Activated T-helper 1 cell treated with anti-CD3 and anti-CD28 coated beads, Interleukin-12 subunit alpha, Interleukin-12 subunit beta, Interleukin-2, Interleukin-4 antibody, amounts not matched to agents 30 ng/mL and 10 ng/mL and 1 ng/mL, durations not matched to agents 14 hours and 24 hours and 36 hours (primary cell): ENCODE measurements at places on chromosomes 12 and 14.
A peak's percentile ranks its signal among the peaks of the same experiment; 100 is the strongest.

DNA sequence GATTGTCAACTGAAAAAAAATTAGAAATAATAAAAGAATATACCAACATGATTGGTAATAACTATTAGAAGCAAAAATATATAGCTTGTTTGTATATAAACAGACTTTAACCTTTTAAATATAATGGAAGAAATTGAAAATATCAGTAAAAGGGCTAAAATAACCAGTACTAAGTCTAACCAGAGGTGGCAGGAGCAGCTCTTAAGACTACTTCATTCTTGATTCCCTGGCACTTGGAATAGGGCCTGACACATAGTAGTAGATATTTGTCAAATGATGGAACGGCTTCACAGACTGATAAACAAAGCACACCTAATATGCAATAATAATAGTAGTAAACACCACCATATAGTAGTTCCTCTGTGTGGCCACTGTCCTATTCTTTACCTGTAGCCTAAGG lies 9.4 kb downstream of the TMEM63C start:
- DNase-seq = no peak

GRCh38 chr14:72485695-72486094 lies 408.2 kb downstream of the DPF3 start:
- DNase-seq = no peak

DNA sequence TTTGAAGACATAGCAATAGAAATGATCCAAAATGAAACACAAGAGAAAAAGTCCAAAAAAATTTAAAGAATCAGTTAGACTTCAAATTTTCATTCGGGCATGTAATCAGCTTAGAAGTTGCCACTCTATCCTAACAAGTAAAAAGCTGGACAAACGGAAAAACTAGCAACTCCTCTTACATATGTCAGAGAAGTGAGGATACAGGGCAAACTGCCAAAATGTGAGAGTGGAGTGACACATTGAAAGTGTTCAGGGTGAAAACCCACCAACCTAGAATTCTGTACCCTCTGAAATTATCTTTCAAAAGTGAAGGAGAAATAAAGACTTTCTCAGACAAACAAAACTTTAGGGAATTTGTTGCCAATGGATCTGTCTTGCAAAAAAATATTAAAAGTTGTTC lies 42.0 kb upstream of the CHPT1 start:
- DNase-seq = no peak

GRCh38 chr12:48923117-48923516 lies 2.2 kb downstream of the FKBP11 start:
- DNase-seq = no peak

DNA sequence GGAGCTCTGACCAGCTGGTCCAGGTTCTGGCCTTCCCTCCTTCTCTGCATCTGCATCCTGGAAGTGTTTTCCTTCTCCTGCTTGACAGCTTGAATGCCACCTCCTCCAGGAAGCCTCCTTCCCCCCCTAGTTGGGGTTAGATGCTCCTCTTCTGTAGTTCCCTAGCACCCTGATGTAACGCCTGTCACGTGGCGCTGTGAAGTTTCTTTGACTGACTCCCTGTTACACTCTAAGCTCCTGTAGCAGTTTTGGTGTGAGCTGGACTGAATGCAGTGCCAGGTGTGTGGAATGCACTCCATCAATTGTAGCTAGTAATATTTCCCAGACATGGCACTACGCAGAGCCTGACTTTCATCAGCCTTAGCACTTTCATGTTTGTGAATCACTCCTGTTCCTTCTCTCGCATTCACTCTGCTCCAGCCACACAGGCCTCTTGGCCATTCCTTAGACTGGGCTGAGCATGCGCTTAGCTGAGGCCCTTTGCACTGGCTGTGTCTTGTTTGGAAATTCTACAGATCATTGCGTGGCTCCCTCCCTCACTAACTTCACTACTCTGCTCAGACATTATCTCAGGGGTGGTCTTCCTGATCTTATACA lies 2.1 kb upstream of the FAIM2 start:
- DNase-seq = no peak

- no peak for DNase-seq
Measured at GRCh38 chr14:104087981-104088850, 2.7 kb downstream of the ASPG start.

DNA sequence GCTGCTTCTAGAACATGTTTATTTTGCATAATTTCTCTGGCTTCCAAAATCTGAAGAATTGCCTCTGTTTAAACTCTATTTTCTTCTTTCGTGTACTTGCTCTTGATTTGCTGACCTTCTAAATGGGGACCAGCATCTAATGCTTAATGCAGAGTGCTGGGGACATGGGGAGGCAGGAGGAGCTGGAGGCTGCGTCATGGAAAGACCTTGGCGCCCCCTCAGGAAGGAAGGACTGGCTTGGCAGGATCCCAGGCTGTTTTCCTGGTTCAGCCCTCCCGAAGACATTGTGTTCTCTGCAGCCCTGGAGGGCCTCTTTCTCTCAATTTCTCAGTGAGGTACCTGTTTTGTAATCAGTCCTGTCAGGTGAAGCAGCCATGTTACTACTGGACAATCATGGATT lies 5.5 kb downstream of the PRKCH start:
- DNase-seq = no peak

- peak; percentile 15 for DNase-seq
Measured at GRCh38 chr14:77139540-77140358, 1.8 kb downstream of the ZDHHC22 start.

DNA sequence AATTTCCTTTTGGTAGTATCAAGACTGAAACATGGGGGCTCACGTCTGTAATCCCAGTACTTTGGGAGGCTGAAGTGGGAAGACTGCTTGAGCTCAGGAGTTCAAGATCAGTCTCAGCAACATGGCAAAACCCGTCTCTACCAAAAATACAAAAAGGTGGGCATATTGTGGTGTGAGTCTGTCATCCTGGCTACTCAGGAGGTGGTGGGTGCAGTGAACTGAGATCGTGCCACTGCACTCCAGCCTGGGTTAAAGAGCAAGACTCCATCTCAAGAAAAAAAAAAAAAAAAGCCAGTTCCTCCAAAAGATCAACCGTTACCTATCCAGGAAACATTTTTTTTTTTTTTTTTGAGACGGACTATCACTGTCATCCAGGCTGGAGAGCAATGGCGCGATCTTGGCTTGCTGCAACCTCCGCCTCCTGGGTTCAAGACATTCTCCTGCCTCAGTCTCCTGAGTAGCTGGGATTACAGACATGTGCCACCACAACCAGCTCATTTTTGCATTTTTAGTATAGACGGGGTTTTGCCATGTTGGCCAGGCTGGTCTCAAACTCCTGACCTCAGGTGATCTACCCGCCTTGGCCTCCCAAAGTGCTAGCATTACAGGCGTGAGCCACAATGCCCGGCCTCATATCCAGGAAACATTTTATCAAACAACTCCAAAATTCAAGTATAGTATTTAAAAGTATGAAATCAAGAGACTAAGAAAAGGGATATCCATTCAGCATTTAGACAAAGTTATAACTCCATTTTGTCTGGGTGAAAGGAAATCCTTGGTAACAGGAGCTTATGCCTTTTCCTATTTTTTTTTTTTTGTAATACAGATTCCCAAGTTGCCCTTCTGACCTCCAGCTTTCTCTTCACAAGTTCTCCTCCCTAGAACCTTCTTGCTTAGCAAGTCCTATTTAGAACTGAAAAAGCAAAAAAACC lies 3.4 kb downstream of the ACIN1 start:
- no peak for DNase-seq

- no peak for DNase-seq
Measured at GRCh38 chr12:82682326-82682725, 4.4 kb upstream of the TMTC2 start.

DNA sequence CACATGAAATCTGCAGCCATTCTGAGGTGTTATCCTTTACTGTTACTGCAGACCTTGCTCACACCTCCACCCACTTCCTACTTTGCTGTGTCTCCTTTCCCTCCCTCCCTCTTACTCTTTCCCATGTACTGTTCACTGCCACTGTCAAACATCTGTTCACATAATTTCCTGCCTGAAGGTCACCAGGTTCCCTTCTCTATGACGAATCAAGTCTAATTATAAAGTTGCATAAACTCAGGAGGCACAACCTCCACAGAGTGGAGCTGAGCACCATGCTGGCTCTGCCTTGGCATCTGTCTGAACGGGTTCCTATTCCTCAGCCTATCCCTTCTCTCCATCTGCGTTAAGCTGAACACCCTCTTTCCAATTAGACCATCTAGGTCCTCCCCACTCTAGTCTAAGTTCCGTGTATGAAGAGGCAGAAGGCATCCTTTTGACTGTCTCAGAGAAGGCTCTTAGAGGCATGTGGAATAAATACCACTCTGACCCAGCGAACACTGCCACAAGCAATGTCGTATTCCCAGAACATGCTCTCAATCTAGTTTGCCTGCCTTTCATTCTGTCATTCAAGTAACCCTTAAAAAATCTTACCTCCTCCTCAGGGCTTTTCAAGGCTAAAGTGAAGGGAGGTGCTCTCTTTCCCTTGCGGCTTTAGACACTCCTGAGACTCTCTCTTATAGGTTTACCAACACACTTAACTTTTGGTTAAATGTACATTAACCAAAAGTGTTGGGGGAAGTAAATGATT lies 48.7 kb downstream of the ACADS start:
- no peak for DNase-seq

DNA sequence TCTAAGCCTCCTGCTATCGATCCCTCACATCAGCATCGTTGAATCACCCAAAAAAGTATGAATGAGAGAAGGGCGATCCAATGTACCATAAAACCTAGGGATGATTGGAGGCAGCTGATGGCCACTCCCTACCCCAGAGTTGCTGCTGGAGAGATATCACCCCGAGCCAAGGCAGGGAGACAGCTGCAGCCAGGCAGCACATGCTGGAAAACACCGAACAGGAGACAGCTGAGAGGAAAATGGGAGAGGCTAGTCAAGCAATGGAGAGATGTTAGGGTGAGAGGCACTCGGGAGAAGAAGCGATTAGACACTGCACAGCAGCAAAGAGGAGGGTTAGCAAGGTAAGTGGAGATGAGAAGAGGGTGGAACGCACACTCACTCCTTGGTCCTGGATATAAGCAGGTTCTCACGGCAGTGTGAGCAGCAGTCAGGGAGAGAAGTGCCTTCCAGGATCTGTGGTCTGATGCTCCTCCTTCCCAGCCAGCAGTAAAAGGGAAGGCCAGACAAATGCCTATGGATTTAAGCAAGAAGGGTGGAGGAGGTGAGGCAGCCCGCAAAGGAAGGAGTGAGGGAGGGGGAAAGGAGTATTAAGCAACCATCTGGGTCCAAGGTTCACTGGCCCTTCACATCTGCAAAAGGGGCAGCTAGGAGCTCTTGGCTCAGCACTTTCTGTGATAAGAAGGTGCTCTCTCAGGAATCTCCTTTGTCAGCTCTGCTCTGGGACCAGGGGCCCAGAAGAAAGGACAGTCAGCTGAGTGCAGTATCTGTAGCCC lies at the start of gene SLC7A7:
SLC7A7 (minus strand) TSS at position 495 of the 773 bp plus-strand sequence. CDS start 2,037 bp downstream, outside the sequence.
- no peak for DNase-seq
